Dermis microvascular lymphatic vessel endothelial cell (primary cell): ENCODE measurements at places on chromosomes 2 and 18.

- DNase-seq, result no peak
These were observed 290.4 kb upstream of the POU3F3 start for GRCh38 chr2:104563398-104563996.

DNA sequence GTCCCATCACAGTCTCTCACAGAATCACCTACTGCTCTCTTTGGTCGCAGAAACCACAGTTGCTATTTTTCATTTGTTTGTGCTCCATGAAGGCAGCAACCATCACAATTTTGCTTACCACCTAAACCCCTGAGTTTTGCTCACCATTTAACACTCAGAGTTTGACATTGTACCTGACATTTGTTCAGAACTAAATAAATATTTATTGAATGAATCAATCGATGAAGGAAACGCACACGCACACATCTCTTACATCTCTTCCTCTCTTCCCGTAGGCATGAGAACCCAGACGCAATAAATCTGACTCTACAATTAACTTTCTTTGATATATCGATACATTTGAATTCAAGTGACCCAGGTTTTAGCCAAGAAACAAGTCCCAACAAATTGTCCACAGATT is 105.5 kb upstream of the RNF152 start:
- DNase-seq, result no peak

DNA sequence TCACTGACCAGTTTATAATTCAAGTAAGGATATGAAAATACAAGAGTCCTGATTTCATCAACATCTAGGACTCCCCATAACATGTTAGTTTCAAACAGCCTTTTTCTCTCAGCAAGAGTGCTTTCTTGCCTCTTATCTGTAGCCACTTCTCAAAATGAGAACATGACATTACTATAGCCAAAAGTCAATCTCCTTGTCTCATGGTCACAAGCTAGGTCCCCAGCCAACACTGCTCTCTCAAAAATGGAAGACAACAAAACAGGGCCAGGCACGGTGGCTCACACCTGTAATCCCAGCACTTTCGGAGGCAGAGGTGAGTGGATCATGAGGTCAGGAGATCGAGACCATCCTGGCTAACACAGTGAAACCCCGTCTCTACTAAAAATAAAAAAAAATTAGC is 15.8 kb downstream of the CLASP1 start:
- no peak for DNase-seq

- DNase-seq, result no peak
These were observed 12.2 kb downstream of the SLC9A4 start for GRCh38 chr2:102485147-102485785.

DNA sequence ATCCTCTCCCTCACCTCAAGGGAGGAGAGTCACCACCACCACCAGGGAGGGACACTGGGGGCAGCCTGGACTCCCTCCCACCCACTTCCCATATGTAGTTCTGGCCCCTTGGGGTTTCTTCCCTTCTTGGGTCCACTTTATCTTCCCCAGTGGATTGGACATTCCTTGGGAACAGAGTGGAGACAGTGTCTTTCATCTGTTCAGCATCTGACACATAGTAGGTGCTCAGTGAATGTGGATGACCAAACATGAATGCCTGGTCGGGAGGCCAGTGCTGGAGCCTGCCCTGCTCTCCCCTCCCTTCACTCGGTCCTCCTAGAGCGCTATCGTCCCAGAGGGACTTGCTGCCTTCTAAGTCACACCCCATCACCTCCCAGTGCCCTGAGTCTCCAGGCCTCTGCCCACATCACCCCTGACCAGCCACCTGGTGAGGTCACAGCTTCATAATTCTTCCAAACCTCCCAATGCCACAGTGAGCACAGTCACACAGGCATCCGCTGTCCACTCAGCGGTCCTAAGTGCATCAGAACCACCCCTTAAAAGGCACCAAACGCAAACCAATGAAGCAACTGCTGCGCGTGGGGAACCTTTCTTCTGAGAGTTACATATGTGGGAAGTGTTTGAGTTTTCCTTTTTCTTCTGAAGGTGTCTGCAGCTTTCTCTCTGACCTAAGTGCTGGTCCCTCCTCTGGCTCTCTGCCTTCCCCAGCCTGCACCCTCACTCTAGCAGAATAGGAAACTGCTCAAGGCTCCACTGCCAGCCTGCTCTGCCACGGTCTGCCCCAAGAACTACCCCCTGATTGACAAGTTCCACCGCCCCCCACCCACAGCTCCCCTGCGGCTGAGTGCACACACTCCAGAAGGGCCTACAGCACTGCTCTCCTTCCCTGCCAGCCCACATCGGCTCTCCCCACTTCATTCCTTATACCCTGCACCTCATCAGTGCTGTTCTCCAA is 7.2 kb upstream of the SFXN5 start:
- no peak for DNase-seq

DNA sequence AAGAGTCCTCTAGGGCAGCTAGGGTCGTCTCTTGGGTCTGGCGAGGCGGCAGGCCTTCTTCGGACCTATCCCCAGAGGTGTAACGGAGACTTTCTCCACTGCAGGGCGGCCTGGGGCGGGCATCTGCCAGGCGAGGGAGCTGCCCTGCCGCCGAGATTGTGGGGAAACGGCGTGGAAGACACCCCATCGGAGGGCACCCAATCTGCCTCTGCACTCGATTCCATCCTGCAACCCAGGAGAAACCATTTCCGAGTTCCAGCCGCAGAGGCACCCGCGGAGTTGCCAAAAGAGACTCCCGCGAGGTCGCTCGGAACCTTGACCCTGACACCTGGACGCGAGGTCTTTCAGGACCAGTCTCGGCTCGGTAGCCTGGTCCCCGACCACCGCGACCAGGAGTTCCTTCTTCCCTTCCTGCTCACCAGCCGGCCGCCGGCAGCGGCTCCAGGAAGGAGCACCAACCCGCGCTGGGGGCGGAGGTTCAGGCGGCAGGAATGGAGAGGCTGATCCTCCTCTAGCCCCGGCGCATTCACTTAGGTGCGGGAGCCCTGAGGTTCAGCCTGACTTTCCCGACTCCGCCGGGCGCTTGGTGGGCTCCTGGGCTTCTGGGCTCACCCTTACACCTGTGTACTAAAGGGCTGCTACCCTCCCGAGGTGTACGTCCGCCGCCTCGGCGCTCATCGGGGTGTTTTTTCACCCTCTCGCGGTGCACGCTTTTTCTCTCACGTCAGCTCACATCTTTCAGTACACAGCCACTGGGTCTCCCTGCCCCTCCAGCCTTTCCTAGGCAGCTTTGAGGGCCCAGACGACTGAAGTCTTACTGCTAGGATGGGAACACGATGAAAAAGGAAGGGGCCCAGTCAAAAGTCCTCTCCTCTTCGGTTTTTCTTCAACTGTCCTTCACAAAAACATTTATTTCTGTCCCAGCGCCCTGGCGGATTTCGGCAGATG is 8.1 kb downstream of the SIX2 start:
- DNase-seq, result no peak

- no peak for DNase-seq
These were observed 142.6 kb downstream of the DIS3L2 start for GRCh38 chr2:232104076-232104646.

DNA sequence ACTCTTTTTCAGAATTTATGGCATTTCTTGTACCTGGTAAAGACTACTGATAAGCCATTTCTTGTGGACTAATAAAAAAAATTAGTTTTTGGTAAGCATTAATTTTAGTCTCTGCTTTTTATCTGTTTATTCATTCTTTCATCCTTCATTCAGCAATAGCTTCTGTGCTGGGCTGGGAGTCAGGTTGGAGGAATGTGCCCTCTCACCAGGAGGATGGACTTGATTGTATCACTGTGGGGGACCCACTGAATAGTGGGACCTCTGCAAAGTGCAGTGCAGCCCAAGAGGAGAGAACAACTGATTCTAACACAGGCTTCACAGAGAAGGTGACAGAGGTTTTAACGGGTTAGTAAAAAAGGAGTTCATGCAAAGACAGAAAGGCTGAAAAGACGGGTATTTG is 39.1 kb downstream of the CDC42EP3 start:
- DNase-seq, result no peak

DNA sequence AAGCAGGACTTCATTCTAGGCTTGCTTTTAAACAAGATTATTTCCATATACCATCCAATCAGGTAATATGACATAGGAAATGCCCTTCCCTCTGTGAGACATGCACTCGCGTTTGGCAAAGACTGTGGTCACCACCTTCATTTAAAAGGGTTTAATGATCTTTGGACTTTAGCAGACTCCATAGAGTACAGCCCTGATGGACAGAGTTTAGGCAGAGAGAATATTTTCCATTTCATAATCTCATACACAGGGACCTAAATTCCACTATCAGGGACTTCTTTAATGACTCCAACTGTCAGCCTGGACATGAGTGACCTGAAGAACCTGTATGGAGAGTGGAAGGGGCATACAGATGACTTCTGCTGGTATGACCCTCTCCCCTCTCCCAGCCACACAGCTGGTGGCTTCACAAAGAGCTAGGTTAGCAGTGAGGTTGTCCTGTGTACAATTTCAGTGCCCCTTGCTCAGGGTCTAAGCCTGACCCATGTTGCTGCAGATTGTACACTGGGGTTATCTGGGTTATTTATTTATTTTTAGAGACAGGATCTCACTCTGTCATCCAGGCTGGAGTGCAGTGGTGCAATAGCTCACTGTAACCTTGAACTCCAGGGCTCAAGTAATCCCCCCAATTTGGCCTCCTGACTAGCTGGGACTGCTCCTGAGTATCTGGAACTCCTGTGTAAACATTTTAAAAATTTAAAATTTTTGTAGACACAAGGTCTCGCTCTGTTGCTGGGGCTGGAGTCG is 59.2 kb downstream of the PTPRM start:
- DNase-seq, result no peak

DNA sequence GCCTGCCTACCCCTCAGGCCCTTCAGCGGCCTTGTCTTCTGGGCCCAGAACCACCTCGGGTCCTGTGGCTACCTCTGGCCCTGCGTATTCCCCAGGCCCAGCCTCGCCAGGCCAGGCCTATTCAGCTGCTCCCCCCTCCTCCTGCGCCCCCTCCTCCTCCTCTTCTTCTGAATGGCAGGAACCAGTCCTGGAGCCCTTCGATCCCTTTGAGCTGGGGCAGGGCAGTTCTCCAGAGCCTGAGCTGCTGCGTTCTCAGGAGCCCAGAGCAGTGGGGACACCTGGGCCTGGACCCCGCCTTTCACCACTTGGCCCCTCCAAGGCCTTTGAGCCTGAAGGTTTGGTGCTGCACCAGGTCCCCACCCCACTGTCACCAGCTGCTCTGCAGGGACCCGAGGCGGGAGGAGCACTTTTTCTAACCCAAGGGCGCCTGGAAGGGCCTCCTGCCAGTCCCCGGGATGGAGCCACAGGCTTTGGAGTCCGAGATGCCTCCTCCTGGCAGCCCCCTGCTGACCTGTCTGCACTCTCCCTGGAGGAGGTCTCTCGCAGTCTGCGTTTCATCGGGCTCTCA is 14.7 kb downstream of the GAREM2 start:
- DNase-seq, result no peak

DNA sequence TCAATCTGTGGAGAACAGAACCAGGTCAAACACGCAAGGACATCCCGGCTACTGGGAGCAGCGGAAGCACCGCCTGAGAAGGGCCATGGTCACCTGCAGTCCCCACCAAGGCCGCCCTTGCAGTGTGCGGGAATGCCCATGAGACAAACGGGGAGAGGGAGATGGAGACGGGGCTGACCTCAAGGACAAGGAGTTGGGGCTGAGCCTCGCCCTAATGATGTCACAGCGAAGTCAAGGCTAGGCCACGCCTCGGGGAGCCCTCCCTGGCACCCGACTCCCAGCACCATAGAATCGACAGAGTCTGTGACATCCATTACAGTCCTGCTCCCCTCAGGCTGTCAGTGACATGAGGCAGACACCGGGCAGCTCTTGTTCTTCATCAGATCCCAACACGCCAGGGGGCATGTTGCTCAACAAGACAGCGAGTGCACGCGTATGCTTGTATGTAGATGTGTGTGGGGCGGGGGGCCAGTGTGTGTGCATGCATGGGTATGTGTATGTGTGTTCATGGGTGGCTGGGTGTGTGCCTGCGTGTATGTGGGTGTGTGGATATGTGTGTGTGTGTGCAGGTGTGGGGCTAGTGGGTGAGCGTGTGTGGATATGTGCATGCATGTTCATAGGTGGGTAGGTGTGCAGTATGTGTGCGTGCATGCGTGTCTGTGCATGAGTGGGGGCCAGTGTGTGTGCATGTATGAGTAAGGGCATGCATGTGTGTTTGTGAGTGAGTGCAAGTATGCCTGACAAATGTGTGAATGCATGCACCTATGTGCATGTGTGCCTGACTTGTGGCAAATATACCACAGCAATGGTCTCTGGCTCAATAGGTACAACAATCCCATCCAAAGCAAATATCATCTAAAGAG is 57.0 kb downstream of the ANKMY1 start:
- no peak for DNase-seq

DNA sequence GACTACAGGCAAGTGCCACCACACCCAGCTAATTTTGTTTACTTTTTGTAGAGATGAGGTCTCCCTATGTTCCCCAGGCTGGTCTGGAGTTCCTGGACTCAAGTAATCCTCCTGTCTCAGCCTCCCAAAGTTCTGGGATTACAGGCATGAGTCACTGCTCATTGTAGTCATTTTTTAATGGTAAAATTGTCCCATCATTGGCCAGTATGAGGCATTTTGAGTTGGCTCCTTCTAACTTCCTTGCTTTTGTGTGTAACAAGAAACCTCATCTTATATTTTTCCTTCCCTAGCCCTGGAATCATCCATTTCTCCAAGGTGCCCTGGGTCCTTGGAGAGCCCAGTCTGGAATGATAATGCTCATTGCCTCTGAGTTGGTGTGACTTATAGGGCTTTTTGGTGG is 148.5 kb downstream of the INHBB start:
- no peak for DNase-seq

DNA sequence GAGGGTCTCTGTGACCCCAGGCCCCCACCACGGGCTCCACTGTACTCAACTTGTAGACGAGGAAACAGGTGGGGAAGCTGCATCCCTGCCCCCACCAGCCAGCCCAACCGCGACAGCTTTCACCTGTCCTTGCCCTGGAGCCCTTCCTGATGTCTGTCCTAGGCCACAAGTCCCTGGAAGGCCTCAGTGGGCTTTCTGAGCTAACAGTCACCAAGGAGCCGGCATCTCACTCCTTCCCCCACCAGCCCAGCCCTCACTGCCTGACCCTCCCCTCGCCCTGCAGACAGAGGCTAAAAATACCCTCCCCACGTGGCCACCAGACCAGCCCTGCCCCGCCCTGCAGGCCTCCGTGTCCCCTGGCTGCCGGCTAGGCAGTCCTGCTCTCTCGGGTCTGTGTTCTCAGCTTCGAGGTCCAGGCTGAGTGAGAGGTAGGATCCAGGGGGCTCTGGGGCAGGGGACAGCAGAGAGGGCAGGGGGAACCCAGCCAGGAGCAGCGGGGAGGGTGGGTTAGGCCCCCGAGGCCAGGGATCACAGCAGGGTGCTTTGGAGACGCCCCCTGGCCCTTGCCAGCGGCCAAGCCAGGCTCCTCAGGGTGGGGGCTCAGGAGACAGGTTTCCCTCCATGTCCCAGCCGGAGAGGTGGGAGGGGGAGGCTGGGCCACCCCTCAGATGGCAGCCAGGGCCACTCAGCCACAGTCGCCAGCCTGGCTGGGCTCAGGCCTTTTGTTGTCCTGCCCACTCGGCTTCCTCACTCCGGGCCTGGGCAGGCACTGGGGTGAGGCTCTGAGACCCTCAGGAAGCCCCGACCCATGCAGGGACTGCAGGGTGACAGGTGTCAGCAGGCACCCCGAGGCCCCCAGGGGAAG is at the start of gene KLHL30:
KLHL30 (plus strand) TSS at position 338 of the 865 bp plus-strand sequence. CDS start 2,087 bp downstream, outside the sequence.
- DNase-seq, result no peak

- no peak for DNase-seq
These were observed 107.9 kb upstream of the CDH20 start for GRCh38 chr18:61225336-61225735.
